ENCODE measurements at places on chromosomes 7 and 10.

GRCh38 chr7:34652809-34653208 lies 5.2 kb upstream of the NPSR1 start:
- no peak for DNase-seq

GRCh38 chr10:48614481-48615390 lies 9.9 kb upstream of the ARHGAP22 start:
- DNase-seq = no peak

GRCh38 chr10:42926843-42927242 lies 144.2 kb downstream of the BMS1 start:
- DNase-seq = no peak

GRCh38 chr10:122348935-122349361 lies 25.6 kb upstream of the PLEKHA1 start:
- no peak for DNase-seq

DNA sequence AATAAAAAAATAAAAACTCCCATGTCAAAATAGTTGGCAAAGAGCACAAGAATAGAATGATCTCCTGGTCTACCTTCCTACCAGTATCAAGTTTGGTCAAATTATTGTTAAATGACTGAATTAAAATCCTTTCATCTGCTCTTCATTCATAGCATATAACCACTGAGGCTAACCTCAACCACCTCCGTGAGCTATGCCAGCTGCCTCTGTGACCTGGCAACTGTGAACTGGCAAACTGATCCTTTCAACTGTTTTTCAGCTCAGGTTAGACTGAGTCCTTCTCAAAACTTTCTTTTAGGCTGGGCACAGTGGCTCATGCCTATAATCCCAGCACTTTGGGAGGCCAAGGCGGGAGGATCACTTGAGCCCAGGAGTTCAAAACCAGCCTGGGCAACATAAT lies 36.1 kb downstream of the NUDCD3 start:
- no peak for DNase-seq

GRCh38 chr10:101839416-101840063 lies 4.1 kb downstream of the KCNIP2 start:
- DNase-seq = no peak

- DNase-seq = no peak
Measured at GRCh38 chr10:132783940-132784865, 1.7 kb downstream of the NKX6-2 start.
